Activated T-cell treated with anti-CD3 and anti-CD28 coated beads, Interleukin-2, amount 50 U/mL, for 1 hour (primary cell): ENCODE measurements at places on chromosomes 16 and 17.

DNA sequence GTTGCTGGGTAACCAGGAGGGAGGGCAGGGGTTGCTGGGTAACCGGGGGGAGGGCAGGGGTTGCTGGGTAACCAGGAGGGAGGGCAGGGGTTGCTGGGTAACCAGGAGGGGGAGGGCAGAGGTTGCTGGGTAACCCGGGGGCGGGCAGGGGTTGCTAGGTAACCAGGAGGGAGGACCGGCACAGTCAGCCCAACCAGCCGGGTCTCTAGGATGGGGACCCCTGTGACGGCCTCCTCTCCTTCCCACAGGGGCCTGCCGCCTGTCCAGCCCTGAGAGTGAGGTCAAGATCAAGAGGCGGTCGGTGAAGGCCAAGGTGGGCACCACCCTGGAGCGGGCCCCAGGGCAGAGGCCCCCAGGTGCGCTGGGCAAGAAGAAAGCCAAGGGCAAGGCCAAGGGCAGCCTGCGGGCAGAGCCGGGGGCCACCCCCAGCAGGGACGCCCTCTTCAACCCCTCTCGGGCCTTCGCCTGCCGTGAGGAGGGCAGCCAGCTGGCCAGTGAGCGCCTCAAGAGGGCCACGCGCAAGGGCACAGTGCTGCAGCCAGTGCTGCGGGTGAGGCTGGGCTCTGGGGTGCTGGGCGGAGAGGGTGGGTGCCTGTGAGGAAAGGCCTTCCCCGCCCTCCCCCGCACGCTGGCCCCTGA lies 54.6 kb downstream of the ACTG1 start:
- DNase-seq = no peak

GRCh38 chr17:78802459-78802858 lies 20.4 kb upstream of the CYTH1 start:
- DNase-seq = no peak

- DNase-seq = no peak
These were observed 2.0 kb upstream of the INPP5K start for GRCh38 chr17:1518410-1518809.

DNA sequence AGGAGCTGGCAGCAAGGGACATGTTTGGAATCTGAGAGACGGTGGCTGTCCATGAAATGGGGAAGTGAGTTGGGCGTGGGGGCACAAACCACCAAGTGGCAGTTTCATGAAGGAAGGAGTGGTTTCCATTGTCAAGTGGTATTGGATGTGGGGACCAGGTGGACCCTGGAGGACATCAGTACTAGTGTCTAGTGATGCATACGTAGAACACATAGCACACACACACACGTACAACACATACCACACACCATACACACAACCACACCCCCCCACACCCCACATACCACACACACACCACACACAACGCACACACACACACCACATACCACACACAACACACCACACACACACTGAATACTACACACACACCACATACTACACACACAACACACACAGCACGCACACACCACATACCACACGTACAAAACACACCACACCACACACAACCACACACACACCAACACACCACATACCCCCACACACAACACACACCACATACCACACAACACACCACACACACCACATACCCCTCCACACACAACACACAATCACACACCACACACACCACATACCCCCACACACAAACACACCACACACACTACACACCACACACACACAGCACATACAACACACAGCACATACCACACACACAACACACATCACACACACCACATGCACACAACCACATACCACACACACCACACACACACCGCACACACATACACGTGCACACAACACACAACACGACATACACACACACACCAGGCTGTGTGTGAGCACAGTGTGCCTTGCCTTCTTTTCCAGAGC lies 41.1 kb upstream of the GSE1 start:
- DNase-seq = no peak

- DNase-seq = no peak
These were observed 86.0 kb downstream of the YPEL2 start for GRCh38 chr17:59417452-59417851.

DNA sequence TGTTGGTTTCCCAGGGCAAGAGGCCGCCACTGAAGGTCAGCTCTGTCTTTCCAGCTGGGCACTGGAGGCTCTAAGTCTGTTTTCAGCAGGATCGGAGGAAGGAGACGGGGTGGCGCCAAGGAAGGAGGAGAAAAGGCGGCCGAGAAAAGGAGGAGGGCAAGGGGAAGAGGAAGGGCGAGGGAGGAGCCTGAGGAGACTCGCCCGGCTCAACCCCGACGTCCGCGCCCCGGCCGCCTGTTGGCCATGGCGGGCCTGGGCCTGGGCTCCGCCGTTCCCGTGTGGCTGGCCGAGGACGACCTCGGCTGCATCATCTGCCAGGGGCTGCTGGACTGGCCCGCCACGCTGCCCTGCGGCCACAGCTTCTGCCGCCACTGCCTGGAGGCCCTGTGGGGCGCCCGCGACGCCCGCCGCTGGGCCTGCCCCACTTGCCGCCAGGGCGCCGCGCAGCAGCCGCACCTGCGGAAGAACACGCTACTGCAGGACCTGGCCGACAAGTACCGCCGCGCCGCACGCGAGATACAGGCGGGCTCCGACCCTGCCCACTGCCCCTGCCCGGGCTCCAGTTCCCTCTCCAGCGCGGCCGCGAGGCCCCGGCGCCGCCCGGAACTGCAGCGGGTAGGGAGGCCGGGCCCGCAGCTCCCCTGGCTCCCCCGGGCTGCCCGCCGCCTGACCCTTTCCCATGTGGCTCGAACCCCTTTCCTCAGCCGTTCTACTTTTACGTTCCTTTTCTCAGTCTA lies at the start of gene RNF135:
Gene RNF135, plus strand, starts transcription at position 209 of the 737 bp plus-strand sequence. Its CDS starts 35 bp downstream, at position 244.
- DNase-seq = peak; percentile 69

DNA sequence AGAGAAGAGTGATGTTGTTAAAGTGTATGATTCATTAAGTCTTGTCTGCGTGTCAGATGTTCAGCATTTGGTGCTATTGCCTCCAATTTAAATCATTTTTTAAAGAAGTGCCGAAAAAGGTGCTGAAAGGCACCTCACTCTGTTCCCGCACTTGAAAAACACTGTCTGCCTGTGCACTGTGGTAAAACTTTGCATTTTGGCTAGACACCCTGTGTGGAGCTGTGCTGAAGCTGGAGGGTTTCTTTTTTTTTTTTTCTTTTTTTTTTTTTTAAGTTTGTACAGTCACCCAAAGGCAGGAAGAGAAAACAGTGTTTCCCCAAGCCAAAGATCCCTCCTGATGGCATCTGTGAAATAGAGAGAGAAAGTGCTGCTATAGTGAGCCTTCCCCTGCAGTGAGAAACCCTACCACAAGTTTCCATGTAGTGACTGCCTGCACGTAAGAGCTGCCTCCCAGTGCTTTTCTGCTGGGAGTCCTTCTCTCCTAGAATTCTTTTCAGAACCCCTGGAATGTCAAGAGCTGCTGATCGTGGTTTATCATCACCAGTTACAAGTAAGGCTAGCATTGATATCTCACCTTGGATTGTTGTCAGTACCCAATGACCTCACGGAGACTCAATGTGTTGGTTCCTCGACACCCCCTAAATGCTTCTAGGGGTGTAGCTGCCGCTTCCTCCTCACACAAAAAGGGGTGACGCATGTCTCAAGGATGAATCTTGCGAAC lies 116.0 kb upstream of the SOX9 start:
- no peak for DNase-seq

GRCh38 chr17:4475001-4475400 lies 23.7 kb upstream of the SPNS2 start:
- no peak for DNase-seq

GRCh38 chr16:56836410-56837230 lies 28.4 kb upstream of the SLC12A3 start:
- no peak for DNase-seq

DNA sequence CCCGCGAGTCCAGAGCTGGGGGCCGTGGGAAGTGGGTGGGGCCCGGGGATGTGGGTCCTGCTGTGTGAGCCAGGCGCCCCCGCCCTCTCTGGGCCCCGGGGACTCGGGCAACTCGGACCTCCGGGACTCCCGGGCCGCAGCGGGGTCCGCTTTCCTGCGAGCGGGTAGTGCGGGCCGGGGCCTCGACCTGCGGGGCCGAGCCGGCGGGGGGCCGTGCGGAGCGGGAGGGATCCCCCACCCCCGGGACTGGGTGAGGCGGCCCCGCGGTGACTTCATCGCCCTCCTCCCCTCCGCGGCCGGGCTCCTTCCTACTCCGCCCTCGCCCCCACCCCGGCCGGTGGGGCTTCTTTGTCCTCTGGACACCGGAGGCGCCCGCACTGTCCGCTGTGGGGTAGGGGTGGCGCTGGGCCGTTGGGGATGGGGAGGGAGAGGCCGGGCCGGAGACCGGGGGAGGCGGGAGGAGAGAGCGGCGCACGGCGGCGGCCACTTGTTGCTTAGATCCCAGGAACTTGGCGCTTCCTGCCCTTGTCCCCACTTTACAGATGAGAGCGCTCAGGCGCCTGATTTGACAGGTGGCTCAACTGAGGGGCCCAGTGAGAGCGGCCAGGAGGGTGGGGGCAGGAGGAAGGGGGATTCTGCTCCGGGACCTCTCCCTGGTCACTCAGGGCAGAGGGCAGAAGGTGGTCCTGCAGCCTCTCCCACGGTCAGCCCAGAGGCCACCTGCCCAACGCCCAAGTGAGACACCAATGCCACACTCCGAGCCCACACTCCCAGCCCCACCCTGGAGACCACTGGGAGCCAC lies 874 bp downstream of the CMTM3 start:
- DNase-seq = no peak

DNA sequence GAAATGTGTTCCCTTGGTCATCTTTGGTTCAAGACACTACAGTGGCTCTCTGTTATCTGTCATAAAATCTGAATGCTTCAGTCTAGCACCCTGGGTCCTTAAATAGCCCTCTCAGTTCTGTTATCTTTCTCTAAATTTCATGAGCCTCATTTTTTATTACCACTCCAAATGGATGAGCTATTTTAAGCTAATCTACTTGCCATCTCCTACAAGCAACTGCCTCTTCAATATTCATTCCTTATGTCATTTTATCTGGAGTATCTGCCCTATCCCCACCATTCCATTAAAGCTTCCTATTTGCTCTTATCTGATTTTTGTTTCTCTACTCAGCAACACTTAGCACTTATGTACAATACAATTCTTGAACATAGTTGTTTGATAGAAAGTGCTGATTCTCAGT lies 28.0 kb upstream of the EVI2A start:
- no peak for DNase-seq
